ENCODE measurements at places on chromosomes 3 and 15.

GRCh38 chr3:113501597-113501996, 13.4 kb downstream of the SPICE1 start:
- DNase-seq: no peak

DNA sequence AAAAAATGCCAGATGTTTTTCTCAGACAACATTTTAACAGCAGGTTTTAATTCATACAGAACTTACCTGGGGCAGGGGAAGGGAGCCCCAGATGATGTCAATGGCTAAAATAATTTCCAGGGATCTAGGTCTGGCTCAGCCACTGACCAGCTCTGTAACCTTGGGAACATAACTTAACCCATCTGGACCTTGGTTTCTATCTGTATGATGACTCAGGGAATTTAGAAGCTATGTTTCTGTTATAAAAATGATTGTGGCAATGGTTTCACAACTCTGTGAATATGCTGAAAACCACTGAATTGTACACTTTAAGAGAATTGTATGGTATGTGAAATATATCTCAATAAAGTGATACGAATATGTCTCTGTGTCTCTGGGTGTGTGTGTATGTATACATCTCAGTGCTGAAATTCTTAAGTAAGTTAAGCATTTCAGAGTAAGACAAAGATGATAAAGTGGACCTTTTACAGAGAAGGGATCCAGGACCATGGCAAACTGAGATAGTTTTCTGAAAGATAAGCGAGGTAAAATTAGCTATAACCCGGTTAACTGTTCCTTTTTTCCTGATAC, 2.9 kb downstream of the SH3GL3 start:
- DNase-seq: no peak

- peak; percentile 46 for DNase-seq
Measured at GRCh38 chr15:56351353-56351752, 13.9 kb upstream of the TEX9 start.

DNA sequence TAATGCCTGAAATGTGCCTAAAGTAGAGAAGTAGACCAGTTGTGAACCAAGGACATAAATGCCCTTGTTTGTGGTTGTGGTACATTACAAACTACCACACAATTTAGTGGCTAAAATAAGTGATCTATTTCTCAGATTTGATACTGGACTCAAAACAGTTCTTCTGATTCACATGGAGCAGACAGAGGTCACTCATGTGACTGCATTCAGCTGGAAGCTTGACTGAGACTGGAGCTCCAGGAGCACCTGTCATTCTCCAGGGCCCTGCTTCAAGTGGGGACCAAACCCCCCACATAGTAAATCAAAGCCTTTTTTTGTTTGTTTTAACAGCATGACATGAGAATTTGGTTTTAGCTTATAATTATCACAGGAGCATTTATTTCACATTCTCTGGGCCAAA, 301.2 kb downstream of the OXSM start:
- DNase-seq: no peak

- peak; percentile 77 for DNase-seq
Measured at GRCh38 chr15:82571722-82572222, 31.5 kb upstream of the RPS17 start.

DNA sequence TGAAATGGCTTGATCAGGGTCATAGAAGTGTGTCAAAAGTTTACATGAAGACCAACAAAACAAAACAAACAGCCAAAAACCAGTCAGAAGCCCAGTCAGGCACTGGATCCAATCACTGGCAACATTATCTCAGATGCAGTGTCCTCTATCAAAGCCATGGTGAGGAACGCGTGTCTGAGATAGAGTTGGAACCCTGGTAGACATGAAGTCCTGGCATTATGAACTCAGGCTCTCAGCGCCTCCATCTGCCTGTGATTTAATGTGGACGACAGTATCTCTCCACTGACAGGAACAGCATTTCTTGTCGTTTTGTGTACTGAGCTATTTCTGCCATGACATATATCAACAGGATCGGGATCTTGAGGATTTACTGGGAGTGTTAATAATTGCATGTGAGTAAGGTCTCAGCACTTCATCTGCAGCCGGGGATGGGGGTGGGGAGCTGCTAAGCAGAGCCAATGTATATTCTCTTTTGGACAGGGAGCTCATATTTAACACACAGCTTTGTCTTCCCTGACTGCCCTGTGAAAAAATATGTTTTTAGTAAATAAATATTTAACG, 1120.0 kb downstream of the IGSF11 start:
- DNase-seq: no peak

GRCh38 chr3:105465251-105465853, 98.6 kb downstream of the ALCAM start:
- DNase-seq: no peak

GRCh38 chr3:26381411-26381810, 241.2 kb upstream of the LRRC3B start:
- DNase-seq: no peak

- DNase-seq: no peak
Measured at GRCh38 chr3:40875581-40875980, 323.7 kb upstream of the CTNNB1 start.

DNA sequence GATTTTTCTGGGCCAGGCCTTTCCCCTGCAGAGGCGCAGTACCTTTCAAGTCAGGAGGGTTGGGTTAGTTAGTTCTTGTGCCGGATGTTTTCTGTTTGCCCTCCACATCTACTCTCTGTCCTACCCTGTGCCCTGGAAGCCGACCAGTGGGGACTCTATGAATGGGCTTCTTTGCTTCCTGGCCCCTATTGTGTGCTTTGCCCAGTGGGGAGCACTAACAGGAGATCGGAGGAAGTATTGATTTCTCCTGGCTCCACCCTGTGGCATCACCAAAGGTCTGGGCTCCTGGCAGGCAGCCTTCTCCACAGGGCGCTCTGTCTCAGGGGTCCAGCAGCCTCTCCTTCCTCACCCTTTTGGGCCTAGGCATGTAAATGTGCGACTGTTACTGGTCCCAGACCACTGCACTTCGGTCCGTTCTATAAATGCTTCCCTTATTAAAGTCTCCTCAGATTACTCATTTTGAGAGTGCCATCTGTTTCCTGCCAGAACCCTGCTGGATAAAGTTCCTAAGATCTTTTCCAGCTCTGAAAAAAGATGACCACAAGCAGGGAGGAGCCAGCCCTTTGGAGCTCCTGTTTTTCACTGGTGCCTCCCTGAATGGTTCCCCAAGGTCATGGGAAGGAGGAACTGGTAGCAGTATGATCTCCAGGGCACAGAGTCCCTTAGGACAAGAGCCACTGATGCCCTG, 44.5 kb downstream of the CTDSPL start:
- no peak for DNase-seq

- no peak for DNase-seq
Measured at GRCh38 chr15:100728371-100729201, 126.2 kb downstream of the ASB7 start.

GRCh38 chr3:169241991-169242707, 421.4 kb downstream of the MECOM start:
- peak; percentile 77 for DNase-seq

DNA sequence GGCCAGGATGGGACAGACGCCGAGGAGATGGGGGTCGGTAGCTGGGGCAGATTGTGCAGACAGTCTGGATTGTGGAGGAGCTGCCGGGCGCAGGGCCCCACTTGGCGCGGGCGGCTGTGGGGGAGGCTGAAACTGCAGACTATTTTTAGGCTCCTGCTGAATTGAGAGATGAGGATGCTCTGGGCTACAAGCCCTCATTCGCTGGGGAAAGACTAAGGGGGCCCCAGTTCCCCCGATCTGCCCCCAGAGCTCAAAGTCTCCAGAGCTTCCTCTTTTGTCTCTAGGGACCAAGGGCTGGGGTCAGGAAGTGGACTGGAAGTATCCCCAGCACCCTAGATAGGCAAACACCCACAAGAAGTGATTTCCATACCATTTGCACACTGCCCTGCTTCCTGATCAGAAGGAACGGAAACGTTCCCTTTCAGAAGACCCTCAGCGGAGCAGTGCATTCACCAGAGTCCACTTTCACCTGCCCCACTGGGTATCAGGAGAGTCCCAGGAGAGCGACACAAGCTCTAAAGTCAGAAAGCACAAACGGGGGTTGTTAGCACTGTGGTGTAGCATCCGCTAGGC, 29.7 kb downstream of the SEMA7A start:
- no peak for DNase-seq

DNA sequence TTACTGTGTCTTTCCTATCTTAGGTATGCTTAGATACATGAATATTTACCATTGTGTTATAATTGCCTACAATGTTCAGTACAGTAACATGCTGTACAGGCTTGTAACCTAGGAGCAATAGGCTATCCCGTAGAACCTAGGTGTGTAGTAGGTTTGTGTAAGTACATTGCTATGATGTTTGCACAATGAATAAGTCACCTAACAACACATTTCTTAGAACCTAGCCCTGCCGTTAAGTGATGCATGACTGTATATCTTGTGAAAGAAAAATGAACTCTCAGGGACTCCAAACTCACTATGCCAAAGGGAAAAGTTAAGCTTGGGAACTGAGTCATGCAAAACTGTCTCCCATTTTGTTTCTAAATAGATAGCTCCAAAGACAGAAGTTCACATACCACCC, 91.5 kb upstream of the ACP3 start:
- DNase-seq: no peak

- DNase-seq: no peak
Measured at GRCh38 chr3:138497851-138498250, 63.4 kb downstream of the ESYT3 start.

- no peak for DNase-seq
Measured at GRCh38 chr3:141840737-141841544, 35.5 kb upstream of the ATP1B3 start.

DNA sequence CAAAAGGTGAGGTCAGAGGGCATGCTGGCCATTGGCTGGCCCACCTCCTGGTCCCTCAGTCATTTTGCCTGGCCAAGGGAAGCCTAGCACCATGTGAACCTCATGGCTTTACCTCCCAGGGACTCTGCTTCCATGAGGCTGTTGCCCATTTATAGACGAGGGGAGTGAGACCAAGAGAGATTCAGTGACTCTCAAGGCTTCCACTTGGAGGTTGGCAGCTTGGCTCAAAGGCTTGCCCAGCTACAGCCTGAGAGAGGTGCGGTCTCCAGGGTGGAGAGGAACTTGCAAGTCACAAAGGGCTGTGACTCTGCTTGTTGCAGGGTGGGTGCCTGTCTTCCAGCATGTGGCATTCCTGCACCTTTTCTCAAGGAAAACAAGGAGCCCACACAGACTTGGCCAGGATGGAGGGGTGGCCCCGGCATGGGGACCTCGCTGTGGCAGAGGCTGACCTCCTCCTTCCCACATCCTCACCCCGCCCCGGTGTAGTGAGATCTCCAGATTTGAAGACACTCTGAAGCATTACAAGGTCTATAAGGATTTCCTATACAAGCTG, 24.5 kb downstream of the CFAP100 start:
- no peak for DNase-seq

- DNase-seq: peak; percentile 9
Measured at GRCh38 chr15:72116731-72117485, 1.0 kb downstream of the MYO9A start.

DNA sequence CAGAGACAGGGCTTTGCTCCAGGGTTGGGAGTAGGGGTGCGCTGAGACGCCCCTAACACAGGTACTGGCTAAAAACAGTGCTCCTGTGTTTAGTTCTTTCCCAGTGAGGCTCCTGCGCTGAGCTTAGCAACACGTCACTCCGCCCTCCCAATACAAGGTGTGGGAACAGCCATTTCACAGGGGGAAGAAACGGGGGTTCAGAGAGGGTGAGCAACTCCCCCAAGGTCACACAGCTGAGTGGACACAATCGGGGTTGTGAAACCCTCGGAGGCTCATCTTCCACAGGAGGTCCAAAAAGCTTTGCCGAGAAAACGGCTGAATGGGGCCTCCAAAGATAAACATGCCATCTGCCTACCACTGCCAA, 628 bp downstream of the PRRT3 start:
- DNase-seq: no peak

GRCh38 chr3:48492461-48493202, 11.3 kb downstream of the SHISA5 start:
- no peak for DNase-seq

- DNase-seq: no peak
Measured at GRCh38 chr3:31331278-31331677, 201.4 kb upstream of the STT3B start.

- DNase-seq: no peak
Measured at GRCh38 chr15:65907661-65908060, 38.4 kb downstream of the RAB11A start.

DNA sequence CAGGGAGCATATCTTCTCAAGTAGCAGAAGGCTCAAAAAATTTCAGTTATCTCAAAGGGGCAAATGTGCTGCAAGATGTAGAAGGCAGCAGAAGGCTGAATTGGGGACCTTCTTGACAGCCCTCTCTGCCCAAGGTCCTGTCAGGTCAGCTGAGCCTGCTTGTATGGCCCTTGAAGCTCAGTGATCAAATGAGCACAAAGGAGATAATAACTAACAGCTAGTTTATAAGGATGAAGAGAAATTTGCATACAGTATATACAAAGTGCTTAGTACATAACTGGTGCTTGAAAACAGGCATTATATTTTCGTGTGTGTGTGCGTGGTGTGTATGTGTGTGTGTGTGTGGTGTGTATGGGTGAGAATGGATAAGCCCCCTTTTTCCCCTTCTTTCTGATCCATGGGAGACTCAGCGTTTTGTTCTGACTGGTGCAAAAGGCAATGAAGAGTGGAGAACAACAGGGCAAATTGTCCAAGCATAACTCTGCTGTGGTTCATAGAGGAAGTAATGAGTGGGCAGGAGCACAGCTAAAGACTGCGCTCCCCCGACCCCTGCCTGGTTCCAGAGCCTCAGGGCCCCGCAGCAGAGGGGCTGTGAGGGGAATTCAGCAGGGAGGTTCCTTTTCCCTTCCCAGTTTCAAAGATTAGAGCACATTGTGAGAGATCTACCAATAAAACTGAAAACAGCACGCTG, 356.8 kb upstream of the NR2F2 start:
- no peak for DNase-seq

DNA sequence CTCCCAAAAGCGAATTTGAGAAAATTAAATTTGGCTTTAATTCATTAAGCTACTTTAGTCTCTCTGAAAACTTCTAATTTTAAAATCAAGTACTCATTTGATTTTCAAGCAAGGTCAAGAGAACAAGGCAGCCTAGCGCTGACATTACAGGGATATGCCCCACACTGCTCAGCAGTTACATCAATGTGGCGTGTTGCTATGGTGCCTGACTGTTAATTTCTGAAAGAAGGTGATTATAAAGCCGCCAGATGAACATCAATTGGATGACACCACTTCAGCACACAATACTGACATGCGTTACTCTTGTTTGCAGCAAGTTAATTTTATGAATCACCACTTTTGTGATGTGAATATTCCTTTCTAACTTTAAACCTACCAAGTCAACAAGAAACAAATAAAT, 284.4 kb downstream of the FOXP1 start:
- no peak for DNase-seq

DNA sequence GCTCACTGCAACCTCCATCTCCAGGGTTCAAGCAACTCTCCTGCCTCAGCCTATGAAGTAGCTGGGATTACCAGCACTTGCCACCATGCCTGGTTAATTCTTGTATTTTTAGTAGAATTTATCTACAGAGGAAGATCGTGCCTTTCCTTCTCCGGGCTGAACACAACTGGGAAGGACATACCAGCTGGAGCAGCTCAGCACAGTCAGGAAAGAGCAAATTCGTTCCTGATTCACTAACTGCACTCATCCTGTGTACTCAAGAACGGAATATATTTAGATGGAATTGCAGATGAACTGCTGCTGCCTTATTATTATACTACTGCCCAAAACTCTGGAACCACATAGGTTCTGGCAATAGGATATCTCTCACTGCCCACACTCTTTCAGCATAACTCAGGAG, 27.1 kb upstream of the P4HTM start:
- DNase-seq: no peak

GRCh38 chr15:90001683-90002427, 731 bp downstream of the ZNF710 start:
- DNase-seq: peak; percentile 47

- no peak for DNase-seq
Measured at GRCh38 chr3:123347691-123348264, 101.1 kb downstream of the ADCY5 start.

GRCh38 chr3:16051691-16052090, 122.8 kb upstream of the GALNT15 start:
- DNase-seq: no peak

Measured in SK-MEL-5 (cell line).